ENCODE measurements at places on chromosomes 4 and X.

DNA sequence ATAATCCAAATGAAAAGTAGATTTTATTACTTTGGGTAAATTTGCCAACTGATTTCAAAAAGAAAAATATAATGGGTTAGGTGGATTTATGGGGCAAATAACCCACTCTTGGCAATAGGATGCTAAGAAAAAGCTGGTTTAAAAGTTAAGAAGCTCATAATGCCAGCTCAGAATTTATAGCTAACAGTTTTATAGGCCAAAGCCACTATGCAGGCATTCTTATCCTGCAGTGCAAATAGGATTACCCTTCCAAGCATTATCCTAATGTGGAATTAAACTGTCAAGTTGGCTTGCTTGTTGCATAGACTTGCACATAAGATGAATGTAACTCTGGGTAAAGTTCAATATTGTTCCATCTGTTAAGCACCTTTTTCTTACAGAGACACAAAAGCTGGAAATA lies 703.0 kb downstream of the PCDH18 start:
- H3K27ac ChIP-seq: no peak overlapping the region
- H3K4me1 ChIP-seq: no peaks in the 10 kb centered on the region
- H3K36me3 ChIP-seq: no peaks in the 10 kb centered on the region
- no peak for DNase-seq

DNA sequence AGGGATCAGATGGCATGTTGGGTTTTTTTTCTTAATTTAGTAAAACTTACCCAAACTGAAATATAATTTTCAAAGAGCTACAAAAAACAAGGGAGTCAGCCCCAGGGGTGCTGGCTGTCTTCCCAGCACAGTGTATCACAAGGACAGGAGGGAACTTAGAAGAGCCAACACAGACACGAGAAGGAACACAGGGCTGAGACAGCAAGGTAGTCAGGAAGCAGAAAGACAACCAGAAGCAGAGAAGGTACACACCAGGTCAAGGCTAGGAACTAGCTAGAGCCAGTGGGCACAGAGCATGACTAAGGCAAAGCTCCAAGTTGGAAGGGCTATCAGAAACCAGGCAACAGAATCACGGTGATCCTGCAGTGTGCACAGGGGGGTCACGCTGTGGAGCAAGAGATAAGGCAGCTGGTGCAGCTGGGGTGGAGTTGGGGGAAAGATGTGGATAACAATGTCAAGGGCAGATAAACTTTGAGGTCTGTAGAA lies 168.7 kb downstream of the NR3C2 start:
- no peak for DNase-seq
- H3K4me3 ChIP-seq: no peak overlapping the region
- no peaks in the 10 kb centered on the region for H3K36me3 ChIP-seq
- H3K27ac ChIP-seq: no peak overlapping the region
- no peaks in the 10 kb centered on the region for H3K27me3 ChIP-seq
- H3K4me1 ChIP-seq: no peaks in the 10 kb centered on the region

DNA sequence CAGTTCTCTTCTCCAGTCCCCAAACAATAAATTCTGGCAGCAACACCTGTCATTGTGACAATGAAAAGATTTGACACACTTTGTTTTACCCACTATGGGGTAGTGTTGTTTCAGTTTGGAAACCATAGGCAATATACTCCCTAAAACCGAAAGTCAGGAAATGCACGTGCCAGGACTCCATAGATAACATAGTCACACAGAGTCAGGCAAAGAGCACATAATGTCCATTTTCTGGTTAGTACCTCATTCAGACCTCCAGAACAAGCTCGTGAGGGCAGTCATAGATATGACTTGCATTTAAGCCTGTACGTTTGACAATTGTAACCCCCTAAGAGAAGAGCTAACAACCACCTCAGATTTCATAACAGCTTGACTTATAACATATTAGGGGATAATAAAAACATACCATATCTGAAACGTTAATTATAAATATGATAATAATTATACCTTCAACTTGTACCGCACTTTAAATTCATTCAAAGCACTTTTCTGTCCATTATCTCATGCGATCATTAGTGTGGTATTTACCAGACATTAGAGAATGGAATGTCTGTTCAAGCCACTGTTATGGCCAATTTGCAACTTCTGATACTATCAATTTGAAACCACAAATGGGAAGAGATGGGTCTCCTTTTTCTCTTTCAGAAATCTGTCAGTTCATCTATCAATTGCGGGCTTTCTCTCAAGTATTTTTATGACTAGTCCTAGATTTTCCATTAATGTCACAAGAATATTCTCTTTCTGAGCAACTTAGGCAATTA lies 147.4 kb downstream of the LDB2 start:
- H3K4me3 ChIP-seq: no peak overlapping the region
- H3K4me1 ChIP-seq: no peaks in the 10 kb centered on the region
- no peaks in the 10 kb centered on the region for H3K27me3 ChIP-seq
- DNase-seq: no peak

DNA sequence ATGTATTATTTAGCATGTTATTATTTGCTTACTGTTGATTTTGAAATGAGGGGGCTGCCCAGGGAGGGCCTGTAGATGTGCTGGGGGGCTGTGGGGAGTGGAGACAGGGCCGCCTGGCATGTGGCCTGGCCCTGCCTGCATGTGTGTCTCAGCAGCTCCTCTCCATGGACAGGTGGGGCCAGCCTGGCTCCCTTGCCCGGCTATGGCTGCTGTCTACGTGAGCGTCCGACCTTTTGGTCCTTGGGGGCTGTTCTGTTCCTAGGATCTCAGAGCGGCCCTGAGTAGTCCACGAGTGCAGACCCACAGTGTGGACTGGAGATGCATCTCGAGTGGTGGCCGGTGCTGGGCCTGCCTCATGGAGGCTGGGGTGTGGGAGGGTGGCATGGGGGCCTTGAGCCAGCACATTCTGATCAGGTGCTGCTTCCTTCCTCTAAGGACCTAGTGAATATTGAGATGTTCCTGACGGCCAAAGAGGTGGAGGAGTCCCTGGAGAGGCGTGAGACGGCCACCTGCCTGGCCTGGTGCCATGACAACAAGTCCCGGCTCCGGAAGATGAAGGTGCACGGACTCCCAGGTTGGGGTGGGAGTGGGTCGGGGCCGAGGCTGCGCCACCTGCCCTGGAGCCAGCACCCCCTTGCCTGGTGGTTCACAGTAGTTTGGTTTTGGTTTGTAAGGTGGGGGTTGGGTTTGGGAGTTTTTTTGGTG lies 24.9 kb upstream of the UVSSA start:
- H3K27me3 ChIP-seq: no peaks in the 10 kb centered on the region
- no peak overlapping the region for H3K27ac ChIP-seq
- H3K36me3 ChIP-seq: no peaks in the 10 kb centered on the region

DNA sequence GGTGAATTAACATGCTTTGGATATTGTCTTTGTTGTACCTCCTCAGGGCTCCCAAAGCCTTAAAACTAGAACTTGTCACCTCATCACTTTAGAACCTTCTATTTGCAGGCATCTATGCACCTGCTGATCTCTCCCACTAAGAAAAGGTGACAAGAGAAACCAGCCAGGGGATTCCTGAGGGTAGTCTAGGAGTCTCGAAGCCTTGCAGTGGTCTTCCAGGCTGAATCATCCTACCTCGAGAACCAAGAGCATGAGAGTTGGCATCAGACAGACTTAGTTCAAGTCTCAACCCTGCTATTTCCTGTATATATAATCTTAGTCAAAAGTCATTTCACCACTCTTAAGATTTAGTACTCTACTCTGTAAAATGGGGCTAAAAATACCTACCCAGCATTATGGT lies 29.6 kb downstream of the RTL5 start:
- H3K27me3 ChIP-seq: no peaks in the 10 kb centered on the region
- no peak overlapping the region for H3K4me3 ChIP-seq
- H3K27ac ChIP-seq: no peak overlapping the region
- no peaks in the 10 kb centered on the region for H3K36me3 ChIP-seq

- no peak overlapping the region for H3K27ac ChIP-seq
- no peaks in the 10 kb centered on the region for H3K4me1 ChIP-seq
- no peak overlapping the region for H3K4me3 ChIP-seq
- H3K36me3 ChIP-seq: no peaks in the 10 kb centered on the region
- no peak for DNase-seq
Measured at GRCh38 chr4:99810536-99810935, 6.1 kb upstream of the DAPP1 start.

DNA sequence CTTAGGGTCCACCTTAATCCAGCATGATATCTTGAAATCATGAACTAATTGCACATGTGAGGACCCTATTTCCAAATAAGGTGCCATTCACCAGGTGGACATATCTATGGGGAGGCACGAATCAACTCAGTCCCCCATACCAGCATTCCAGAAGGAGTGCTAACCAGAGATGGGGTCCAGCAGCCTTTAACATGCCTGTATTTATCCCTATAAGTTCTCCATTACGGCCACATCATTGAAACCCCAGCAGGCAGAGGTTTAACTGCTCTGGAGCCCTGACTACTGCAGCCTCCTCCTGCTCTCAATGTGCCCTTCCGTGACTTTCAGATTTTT lies 3.2 kb upstream of the ASMTL start:
- H3K27me3 ChIP-seq: no peaks in the 10 kb centered on the region
- H3K36me3 ChIP-seq: no peaks in the 10 kb centered on the region
- no peak for DNase-seq
- no peak overlapping the region for H3K27ac ChIP-seq
- H3K4me3 ChIP-seq: no peak overlapping the region

DNA sequence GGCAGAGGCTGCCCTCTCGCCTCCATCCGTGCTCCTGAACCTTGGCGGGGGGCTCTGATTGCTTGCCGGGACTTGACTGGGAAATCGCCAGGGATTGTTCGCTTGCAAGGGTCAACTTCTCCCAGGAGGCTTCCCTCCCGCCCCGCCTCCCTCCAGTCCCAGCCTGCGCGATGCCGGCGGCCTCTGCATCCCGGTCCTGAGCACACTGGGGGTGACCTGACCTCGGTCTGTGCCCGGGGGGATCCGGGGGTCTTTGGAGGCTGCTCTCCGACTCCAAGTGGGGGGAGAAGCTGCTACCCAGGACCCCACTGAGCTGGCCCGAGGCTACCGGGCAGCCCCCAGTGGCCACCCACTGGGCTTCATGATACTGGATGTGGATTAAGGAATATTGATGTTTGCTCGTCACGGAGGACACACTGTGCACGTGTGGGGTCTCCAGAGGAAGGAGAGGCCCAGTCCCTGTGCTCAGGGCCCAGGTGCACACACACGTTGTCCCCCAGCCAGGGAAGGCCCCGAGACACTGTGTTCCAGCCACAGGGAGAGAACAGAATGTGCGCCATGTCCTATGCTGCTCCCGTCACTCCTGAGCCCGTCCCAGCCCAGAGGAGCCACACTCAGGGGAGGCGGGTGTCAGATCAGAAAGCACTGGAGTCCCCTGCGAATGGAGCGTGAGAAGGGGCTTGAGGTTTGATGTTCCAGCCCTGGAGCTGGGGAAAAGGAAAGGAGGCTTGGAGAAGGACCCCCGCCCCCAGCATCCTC lies 55.9 kb upstream of the NKX1-1 start:
- no peaks in the 10 kb centered on the region for H3K36me3 ChIP-seq
- H3K27me3 ChIP-seq: no peaks in the 10 kb centered on the region
- DNase-seq: no peak

- no peaks in the 10 kb centered on the region for H3K4me1 ChIP-seq
- no peaks in the 10 kb centered on the region for H3K36me3 ChIP-seq
- H3K4me3 ChIP-seq: no peak overlapping the region
- H3K27me3 ChIP-seq: no peaks in the 10 kb centered on the region
- DNase-seq: no peak
- no peak overlapping the region for H3K27ac ChIP-seq
Measured at GRCh38 chrX:2831471-2832228, 2.9 kb downstream of the GYG2 start.

DNA sequence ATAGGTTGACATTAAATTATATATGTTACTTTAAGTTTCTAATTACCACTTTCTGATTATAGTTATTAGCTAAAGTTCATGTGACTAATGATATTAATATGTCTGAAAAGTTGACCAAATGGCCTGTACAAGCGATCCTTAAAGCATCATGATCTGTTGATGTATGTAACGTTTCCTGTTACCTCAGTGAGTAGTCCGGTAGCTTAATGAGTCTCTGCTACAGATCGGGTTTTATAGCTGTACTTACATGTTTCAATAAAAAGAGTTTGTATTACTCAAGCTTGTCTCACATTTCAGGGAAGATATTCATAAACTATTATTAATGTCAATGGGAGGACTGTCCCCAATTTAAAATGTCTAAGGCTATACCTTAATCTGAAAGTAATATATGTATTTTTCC lies 246.3 kb downstream of the PPP3CA start:
- H3K27me3 ChIP-seq: no peaks in the 10 kb centered on the region
- no peaks in the 10 kb centered on the region for H3K36me3 ChIP-seq
- no peak overlapping the region for H3K27ac ChIP-seq
- no peak for DNase-seq
- H3K4me1 ChIP-seq: no peaks in the 10 kb centered on the region

GRCh38 chrX:37679888-37680287 lies 5.7 kb upstream of the XK start:
- H3K4me1 ChIP-seq: no peaks in the 10 kb centered on the region
- H3K4me3 ChIP-seq: no peak overlapping the region
- no peaks in the 10 kb centered on the region for H3K36me3 ChIP-seq
- H3K27ac ChIP-seq: no peak overlapping the region
- no peak for DNase-seq

DNA sequence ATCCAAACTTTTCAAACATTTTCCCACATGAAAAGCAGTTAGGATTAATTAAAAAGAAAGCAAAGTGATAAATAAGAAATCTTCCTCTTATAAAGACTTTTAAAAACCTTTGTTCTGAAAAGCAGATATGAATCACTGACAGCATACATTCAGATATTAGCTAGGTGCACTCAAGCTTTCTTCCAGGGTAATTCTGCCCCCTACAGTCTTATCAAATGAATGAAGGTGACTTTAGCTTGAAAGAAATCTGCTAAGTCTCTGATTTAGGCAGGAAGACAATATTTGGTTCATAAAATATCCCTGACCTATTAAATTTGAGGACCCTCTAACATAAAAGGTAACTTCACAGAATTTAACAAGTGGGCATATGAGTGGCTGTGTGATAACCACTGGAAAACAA lies 209.1 kb upstream of the FAM47A start:
- H3K4me1 ChIP-seq: no peaks in the 10 kb centered on the region
- no peak overlapping the region for H3K4me3 ChIP-seq
- no peaks in the 10 kb centered on the region for H3K27me3 ChIP-seq
- no peaks in the 10 kb centered on the region for H3K36me3 ChIP-seq
- DNase-seq: no peak

DNA sequence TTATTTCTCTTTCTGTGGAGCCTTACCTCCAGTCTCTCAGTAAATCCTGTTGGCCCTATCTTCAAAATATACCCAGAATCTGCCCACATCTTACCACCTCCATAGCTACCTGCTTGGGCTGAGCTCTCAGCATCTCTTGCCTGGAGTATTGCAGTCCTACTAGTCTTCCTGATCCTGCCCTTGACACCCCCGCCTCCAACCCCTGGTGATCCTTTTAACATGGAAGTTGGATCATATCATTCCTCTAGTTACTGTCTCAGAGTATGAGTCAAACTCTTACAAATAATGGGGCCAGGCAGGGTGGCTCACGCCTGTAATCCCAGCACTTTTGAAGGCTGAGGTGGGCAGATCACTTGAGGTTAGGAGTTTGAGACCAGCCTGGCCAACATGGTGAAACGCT lies 43.1 kb upstream of the SETD7 start:
- no peaks in the 10 kb centered on the region for H3K27me3 ChIP-seq
- no peak overlapping the region for H3K27ac ChIP-seq
- DNase-seq: no peak
- no peak overlapping the region for H3K4me3 ChIP-seq

GRCh38 chr4:85448906-85449890 lies 25.8 kb upstream of the ARHGAP24 start:
- DNase-seq: no peak
- H3K4me1 ChIP-seq: no peaks in the 10 kb centered on the region
- no peak overlapping the region for H3K27ac ChIP-seq
- H3K36me3 ChIP-seq: no peaks in the 10 kb centered on the region
- no peak overlapping the region for H3K4me3 ChIP-seq

- no peaks in the 10 kb centered on the region for H3K4me1 ChIP-seq
- H3K36me3 ChIP-seq: no peaks in the 10 kb centered on the region
- H3K27me3 ChIP-seq: no peaks in the 10 kb centered on the region
- DNase-seq: no peak
Measured at GRCh38 chrX:20317873-20318272, 51.2 kb upstream of the RPS6KA3 start.

Data from Panc1 (cell line).